ENCODE measurements at places on chromosomes 6 and 20.

GRCh38 chr6:10626154-10626741, 68.2 kb downstream of the C6orf52 start:
- peaks cover 12% of the 10 kb centered on the region for H3K36me3 ChIP-seq
- no peaks in the 10 kb centered on the region for H3K4me1 ChIP-seq
- no peak overlapping the region for H3K4me3 ChIP-seq
- no peaks in the 10 kb centered on the region for H3K27me3 ChIP-seq
- no peak for DNase-seq

- peaks cover 76% of the 10 kb centered on the region for H3K27me3 ChIP-seq
- H3K36me3 ChIP-seq: no peaks in the 10 kb centered on the region
- H3K4me1 ChIP-seq: peaks cover 7% of the 10 kb centered on the region
- peak overlapping the region; percentile 51 for H3K4me3 ChIP-seq
- DNase-seq: no peak
These were observed 2.7 kb downstream of the FOXC1 start for GRCh38 chr6:1612299-1612973.

DNA sequence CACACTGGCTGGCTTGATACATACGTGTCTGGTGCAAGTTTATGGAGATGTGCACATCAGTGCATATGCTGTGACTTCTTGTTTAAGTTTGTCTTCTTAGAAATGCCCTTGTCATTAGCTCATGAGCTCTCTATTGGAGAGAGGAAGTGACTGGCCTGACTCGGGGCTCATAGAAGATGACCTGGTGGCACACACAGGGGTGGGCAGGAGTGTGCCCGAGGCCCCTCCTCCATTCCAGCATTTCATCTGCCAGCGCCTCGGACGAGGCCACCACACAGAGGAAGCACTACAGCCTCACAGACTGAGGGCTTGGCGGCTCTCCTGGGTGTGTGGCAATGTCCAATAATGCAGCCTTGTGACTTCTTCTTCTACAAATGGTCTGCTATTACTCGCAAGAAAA, 109.7 kb downstream of the FAM120B start:
- H3K36me3 ChIP-seq: no peaks in the 10 kb centered on the region
- H3K4me1 ChIP-seq: no peaks in the 10 kb centered on the region

- H3K27me3 ChIP-seq: no peaks in the 10 kb centered on the region
- H3K36me3 ChIP-seq: no peaks in the 10 kb centered on the region
- H3K27ac ChIP-seq: no peak overlapping the region
- H3K4me1 ChIP-seq: no peaks in the 10 kb centered on the region
These were observed 243.3 kb downstream of the NRN1 start for GRCh38 chr6:5763407-5763806.

- H3K4me1 ChIP-seq: no peaks in the 10 kb centered on the region
- no peak overlapping the region for H3K27ac ChIP-seq
- H3K27me3 ChIP-seq: no peaks in the 10 kb centered on the region
- H3K36me3 ChIP-seq: no peaks in the 10 kb centered on the region
These were observed 98.5 kb downstream of the F13A1 start for GRCh38 chr6:6221787-6222535.

GRCh38 chr6:130447374-130447773, 81.6 kb downstream of the TMEM200A start:
- H3K4me1 ChIP-seq: no peaks in the 10 kb centered on the region
- H3K27me3 ChIP-seq: no peaks in the 10 kb centered on the region
- no peak overlapping the region for H3K4me3 ChIP-seq
- DNase-seq: no peak
- H3K27ac ChIP-seq: no peak overlapping the region

GRCh38 chr20:61846741-61847419, 218.8 kb downstream of the TAF4 start:
- no peaks in the 10 kb centered on the region for H3K4me1 ChIP-seq
- no peak overlapping the region for H3K4me3 ChIP-seq
- H3K27ac ChIP-seq: no peak overlapping the region
- DNase-seq: no peak
- H3K27me3 ChIP-seq: peaks cover 14% of the 10 kb centered on the region

- H3K4me1 ChIP-seq: no peaks in the 10 kb centered on the region
- no peaks in the 10 kb centered on the region for H3K36me3 ChIP-seq
- H3K4me3 ChIP-seq: no peak overlapping the region
- H3K27me3 ChIP-seq: no peaks in the 10 kb centered on the region
- no peak for DNase-seq
These were observed 26.4 kb downstream of the ANKRD60 start for GRCh38 chr20:58202044-58202443.

DNA sequence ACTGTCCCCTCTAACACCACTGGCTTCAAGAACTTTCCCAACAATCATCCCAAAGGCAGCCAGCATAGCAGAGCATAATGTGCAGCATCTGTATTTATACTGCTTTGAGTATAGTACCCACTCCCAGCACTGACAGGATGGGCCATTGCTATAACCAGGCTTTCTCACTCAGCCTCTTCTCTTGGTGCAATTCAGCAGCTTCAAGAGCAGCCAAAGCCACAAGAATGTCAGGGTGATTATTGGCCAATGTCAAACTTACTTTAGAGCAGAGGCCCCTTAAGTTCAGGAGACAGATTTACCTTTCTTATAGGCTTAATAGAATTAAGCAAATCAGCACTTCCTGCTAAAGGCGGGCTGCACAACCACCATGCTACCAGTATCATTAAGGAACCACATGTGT, 232.4 kb upstream of the RSPO3 start:
- H3K27me3 ChIP-seq: no peaks in the 10 kb centered on the region
- H3K4me3 ChIP-seq: no peak overlapping the region
- no peak for DNase-seq
- no peaks in the 10 kb centered on the region for H3K36me3 ChIP-seq
- H3K27ac ChIP-seq: no peak overlapping the region

GRCh38 chr6:786946-787763, 94.2 kb upstream of the EXOC2 start:
- H3K27me3 ChIP-seq: peaks cover 3% of the 10 kb centered on the region
- no peak overlapping the region for H3K4me3 ChIP-seq
- no peaks in the 10 kb centered on the region for H3K36me3 ChIP-seq
- no peaks in the 10 kb centered on the region for H3K4me1 ChIP-seq
- no peak overlapping the region for H3K27ac ChIP-seq

- no peaks in the 10 kb centered on the region for H3K36me3 ChIP-seq
- H3K27ac ChIP-seq: no peak overlapping the region
- no peaks in the 10 kb centered on the region for H3K27me3 ChIP-seq
- no peaks in the 10 kb centered on the region for H3K4me1 ChIP-seq
- no peak overlapping the region for H3K4me3 ChIP-seq
These were observed 413.0 kb downstream of the BMP2 start for GRCh38 chr20:7180256-7181045.

DNA sequence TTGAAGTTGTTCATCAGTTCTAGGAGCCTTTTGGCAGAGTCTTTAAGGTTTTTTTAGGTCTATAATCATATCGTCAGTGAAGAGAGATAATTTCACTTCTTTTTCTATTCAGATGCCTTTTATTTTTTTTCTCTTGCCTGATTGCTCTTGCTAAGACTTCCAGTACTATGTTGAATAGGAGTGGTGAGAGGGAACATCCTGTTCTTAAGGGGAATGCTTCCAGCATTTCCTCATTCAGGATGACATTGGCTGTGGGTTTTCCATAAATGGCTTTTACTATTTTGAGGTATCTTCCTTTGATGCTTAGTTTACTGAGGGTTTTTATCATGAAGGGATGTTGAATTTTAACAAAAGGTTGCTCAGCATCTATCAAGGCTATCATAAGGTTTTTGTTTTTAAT, 109.5 kb downstream of the CLVS2 start:
- no peak overlapping the region for H3K4me3 ChIP-seq
- H3K36me3 ChIP-seq: no peaks in the 10 kb centered on the region
- H3K27ac ChIP-seq: no peak overlapping the region
